ENCODE measurements at places on chromosomes 1 and 21.

GRCh38 chr1:95098196-95098595 is 19.0 kb upstream of the TLCD4 start:
- no peak for DNase-seq

DNA sequence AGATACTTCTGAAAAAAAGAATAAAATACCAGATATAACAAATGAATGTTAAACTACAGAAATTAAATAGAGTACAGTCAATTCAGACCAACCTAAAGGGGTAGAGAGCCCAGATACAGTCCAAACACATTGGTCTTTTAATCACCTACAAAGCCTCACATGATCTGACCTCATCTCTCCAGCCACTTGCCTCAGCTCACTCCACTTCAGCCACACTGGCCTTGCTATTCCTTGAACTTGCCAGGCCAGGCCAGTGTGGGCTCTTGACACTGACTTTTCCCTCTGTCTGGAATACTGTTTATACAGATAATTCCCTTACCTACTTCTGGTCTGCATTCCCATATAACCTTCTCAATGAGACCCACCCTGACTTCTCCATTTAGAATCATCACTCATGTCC is 17.0 kb upstream of the PPIE start:
- DNase-seq = no peak

GRCh38 chr1:244065960-244066388 is 14.9 kb downstream of the ZBTB18 start:
- DNase-seq = peak; percentile 69

GRCh38 chr1:160781914-160782689 is 13.9 kb upstream of the LY9 start:
- DNase-seq = no peak

- DNase-seq = peak; percentile 78
Observed at GRCh38 chr21:37829447-37829846, 86.8 kb downstream of the KCNJ6 start.

Data from AG08395 (cell line).